Hematopoietic multipotent progenitor cell treated with erythropoietin and hydrocortisone succinate and interleukin-3 and kit ligand, for 8 days (in vitro differentiated cells): ENCODE measurements at places on chromosomes 12 and 14.

DNA sequence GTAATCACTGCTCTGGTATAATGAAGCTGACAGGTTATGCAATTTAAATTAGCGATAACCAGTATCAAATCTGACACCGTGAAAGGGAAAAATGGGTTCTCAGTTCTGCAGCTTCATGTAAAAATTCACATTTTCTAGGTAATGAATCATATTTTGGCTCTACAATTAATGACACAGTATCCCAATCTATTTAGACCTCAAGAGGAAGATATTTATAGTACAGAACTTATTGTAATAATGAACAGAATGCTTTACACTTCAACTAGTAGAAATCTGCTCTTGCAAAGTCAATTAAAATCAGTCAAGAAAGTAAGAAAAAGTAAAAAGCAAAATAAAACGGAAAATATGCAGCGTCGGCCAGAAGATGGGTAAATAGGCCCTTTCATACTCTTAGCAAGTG, 24.3 kb downstream of the SEL1L start:
- no peak for DNase-seq

DNA sequence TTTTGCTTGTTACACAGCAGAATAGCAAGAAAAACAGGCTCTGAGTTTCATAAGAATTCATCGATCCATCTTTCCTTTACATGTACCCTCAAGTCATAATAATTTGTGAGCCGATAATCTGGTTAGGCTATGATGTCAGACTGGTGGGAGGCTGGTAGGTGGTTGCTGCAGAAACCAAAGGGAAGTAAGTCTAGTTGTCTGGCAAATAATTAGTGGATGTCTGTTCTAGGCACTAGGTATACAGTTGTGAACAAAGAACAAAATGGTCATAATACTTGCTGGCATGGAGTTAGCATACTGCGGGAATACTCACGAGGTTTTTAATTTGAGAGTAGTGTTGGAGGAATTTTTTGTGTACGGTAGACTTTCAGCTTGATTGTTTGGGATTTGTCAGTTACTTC, 8.8 kb downstream of the SUSD6 start:
- DNase-seq = no peak

- no peak for DNase-seq
Measured at GRCh38 chr12:112711507-112711906, 80.0 kb upstream of the RPH3A start.

- no peak for DNase-seq
Measured at GRCh38 chr12:113332688-113333417, 2.1 kb downstream of the SLC8B1 start.

DNA sequence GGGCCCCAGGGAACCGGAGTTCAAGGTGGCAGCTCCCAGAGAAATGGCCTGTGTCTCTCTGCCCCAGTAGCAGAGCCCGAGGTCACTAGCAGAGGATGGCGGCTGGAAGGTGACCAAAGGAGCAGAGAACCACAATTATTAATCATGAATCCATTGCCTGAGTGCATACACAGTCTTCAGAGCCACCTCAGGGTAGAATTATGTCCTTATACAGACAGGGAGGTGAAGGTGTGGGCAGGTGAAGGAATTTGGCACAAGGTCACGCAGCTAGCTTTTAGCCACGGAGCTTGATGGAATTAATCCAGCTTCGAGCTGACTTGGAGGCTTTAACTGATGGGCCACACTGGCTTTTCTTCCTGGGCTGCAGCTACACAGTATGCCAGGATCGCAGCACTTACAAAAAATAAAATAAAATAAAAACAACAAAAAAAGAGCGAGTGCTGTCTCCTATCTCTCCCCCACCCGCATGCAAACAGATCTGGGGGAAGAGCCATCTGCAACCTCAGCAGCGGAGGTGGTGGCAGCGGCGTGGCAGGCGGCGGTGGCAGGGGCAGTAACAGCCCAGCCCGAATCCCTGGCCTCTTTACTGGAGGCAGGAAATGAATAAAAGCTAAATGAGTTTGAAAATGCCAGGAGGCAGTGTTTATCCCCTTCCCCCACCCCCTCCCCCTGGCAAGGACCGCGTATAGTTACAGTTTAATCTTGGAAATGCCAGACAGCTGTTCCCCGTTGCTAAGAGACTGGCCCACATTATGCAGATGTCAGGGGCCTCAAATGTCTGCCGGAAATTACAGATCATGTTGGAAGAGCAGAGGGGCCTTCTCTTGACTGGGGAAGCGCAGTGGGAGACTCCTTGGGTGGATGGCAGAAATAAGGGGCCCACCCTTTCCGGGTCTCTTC, 93.5 kb downstream of the LRRC74A start:
- DNase-seq = peak; percentile 32

DNA sequence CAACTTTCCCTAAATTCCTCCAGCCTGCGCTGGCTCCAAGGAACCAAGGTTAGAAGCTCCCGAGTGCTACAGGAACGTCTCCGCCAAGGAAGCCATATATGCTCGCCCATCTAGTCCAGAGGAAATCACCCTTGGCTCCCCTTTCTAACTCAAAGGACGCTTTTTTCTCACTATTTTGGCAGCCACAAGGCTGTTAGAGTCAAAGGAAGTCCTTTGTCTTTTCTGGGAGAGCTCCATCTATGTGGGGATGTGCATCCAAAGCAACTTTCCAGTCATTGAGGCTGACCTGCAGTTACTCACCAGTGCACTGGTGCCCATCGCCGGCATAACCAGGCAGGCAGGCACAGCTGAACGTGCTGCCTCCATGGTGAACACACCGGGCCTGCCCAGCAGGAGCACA, 37.6 kb downstream of the RTRAF start:
- DNase-seq = no peak

- DNase-seq = no peak
Measured at GRCh38 chr14:48970943-48971342, 615.2 kb downstream of the RPS29 start.

DNA sequence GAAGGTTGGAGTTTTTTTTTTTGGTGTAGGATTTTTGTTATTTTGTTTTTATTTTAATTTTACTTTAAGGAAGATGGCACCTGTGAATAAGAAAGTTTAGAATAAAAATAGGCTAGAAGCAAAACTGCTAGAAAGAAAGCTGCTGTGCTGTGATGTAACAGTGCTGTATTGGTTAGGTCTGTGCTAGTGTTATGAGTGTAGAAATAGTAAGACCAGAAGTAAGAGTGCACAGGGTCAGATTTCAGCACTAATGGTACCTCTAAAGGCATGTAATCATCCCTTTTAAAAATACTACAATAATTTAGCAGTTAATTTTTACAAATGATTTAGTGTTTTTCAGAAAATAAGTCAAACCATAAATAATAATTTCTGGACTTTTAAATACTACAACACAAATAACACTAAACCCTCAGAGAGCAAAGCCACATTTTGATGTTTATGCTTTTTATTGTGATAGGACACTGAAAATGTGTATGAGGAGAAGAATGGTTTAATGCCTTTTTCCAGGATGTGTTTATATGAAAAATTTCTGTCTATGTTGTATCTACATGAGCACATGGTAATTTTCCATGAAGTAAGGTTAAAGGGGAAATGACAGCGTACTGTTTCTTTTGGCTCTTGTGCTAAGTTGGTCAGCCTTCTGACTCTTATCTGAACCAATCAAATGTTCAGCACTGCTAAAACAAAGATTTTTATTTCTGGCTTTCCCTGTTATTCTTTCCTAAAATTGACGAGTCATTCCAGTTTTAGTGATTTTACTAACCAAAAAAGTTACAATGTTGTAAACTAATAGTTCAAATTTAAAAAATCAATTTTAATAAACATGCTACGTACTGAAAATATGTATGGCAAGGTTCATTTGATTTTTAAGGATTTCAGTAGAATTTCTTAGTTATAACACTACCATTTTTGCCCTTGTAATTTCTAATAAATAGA, 96.1 kb downstream of the PPHLN1 start:
- peak; percentile 46 for DNase-seq

DNA sequence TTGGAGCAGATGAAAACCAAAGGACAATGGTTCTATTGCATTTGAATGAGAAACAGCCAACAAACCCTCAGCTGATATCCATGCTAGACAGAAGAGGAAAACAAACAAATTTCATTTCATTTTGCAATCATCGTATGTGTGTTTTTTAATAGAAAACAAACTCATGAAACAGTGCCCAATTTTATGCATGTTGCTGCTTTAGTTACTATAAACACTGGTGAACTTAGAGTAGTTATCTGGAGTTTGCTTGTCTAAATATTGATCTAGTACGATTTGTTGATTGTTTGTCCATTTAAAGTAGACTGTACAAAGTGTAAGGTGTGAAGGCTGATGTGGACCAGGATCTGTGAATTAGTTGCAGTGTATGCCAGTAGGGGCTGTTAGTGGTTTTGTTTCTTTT, 166.6 kb downstream of the KITLG start:
- no peak for DNase-seq

GRCh38 chr12:1605129-1606020, 11.0 kb upstream of the FBXL14 start:
- DNase-seq = peak; percentile 90

DNA sequence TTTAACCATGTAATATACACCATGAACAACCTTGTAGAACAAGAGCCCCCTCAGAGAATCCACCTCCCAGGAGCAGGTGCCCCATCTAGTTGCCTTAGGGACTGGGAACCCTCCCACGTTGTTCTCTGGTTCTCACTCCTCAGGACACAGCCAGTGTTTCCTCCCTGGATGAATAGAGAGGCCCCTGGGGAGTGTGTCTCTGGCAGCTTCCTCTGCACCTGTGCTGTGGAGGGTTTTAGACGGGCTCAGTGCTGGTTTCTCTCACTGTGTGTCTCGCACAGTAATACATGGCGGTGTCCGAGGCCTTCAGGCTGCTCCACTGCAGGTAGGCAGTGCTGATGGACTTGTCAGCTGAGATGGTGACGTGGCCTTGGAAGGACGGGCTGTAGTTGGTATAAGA, 581.3 kb downstream of the TMEM121 start:
- no peak for DNase-seq

DNA sequence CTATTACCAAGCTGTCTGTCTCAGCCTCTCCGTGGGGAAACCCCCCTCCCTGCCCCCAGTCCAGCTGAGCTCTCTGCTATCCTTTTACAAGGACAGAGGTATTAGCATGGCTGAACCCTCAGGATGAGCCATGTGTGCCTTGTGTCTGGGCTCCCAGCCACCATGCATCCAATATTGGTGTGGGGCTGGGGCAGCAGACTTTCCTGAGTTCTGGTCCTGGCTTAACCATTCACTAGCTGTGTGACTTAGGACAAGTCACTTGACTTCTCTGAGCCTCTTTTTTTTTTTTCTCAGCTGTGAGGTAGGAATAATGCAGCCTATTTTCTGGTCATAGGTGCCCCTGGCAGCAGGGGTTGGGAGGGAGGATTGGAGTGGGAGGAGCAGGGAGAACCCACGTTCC, 17.1 kb upstream of the CYP46A1 start:
- no peak for DNase-seq

- DNase-seq = no peak
Measured at GRCh38 chr12:26319511-26319910, 124.1 kb downstream of the SSPN start.

DNA sequence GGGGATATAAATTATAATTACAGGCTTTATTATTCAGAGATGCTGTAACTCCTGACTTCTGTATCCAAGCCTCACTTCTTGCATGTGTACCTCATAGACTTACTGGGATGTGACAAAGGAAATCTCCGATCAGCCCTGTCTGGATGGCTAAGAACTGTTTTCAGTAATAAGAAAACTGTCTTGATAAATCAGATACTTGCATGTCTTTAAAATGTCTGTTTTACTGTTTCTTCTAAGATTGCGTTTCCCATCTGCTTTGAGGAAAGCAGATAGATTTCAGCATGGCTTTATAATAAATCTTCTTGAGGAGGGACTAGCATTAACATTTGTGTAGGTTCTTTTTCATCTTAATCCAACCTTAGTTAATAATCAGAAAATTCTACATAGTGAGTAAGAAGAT, 395.9 kb downstream of the EGLN3 start:
- DNase-seq = no peak

DNA sequence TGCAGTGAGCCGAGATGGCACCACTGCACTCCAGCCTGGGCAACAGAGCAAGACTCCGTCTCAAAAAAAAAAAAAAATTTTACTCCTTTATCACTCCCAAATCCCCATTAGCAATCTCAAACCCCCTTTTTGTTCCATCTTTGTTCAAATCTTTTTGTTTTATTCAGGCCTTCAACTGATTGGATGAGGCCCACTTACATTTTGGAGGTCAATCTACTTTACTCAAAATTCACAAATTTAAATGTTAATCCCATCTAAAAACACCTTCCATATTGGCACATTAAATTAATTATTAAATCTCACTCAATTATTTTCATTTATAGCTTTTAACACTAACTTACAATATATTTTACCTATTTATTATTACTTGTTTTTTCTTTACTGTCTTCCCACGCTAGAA, 27.0 kb upstream of the TXNRD1 start:
- no peak for DNase-seq

DNA sequence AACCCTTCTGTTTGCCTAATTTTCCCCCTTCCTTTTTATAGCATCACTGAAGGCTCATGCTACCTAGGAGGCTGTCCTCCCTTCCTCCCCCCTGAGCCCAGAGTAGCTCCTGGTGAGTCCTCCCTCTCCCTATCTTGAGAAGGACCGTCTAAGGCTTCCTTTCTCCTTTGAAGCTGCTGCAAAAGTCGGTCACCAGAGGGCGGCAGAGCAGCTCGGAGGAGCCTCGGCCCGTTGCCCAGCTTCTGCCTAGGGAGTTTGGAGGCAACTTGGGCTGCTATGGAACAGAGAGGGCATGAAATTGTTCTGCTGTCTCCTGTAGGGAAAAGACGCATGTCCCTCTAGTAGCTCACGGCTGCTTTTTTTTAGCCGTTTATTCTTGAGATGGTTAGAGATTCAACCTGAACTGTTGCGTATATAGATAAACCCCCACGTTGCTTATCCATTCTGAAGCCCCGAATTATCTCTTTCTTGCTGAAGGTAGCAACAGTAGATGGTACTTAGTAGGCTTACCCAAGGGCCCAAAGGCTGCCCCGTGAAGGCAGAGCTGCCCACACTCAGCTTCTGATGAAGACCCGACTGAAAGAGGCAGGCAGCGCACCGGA, 5.7 kb downstream of the WNT5B start:
- DNase-seq = peak; percentile 78
